ENCODE measurements at places on chromosomes 4 and X. TPM values are rescaled to one million over a fixed set of nuclear protein-coding genes. Genes with fewer than 3 reads are reported as not detected.

HERC5 gene
- total RNA-seq, result 9.2 TPM

DNA sequence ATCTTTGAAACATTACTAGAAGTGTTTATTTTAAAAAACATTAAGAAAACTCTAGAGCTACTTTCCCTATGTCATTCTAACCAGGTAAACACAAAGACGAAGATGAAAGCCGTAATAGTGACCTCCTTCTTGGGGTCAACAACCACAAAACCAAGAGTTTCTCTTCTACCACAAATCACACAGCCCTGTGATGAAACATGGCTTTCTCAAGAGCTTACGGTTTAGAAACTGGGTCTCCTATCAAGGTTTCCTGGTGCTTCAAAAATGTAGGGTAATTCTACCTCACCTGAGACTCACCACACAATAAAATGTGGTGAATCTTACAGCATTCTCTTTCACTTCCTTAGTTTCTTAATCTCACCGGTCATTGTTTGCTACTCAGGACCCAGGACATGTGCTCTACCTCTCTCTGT lies 50.9 kb downstream of the CORIN start:
- no peak overlapping the region for H3K27ac ChIP-seq
- no peak for DNase-seq
- no peak overlapping the region for H3K4me3 ChIP-seq
- no peaks in the 10 kb centered on the region for H3K36me3 ChIP-seq
- H3K27me3 ChIP-seq, result no peaks in the 10 kb centered on the region

DNA sequence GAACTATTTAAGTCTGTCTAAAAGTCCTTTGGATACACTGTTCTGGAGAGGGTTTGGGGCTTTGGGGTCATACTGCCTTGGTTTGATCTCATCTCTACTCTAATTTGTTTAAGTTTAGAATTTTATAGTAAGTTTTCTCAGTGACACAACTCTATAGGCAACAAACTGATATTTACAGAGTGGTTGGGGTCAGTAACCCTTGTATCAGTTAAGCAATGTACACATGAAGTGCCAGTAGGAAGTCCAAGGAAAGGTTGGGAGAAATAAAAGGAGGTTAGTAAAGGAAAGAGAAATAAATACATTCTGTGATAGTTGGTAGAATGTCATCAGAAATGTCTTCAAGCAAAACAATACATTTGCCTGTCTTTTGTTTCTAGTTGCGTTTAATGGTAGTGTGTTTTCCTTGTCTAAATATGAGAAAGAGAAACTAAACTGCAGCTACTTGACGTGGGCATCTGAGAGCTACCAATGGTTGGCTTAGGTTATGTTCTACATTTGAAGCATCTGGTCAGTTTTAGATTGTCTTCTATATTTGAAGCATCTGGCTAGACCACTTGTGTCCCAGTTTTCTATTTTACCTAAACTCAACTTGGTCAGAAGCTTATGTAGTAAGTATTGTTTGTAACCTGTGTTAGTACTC lies 6.9 kb downstream of the ATP7A start:
- H3K36me3 ChIP-seq, result no peaks in the 10 kb centered on the region
- H3K27ac ChIP-seq, result no peak overlapping the region
- DNase-seq, result no peak
- H3K4me1 ChIP-seq, result no peaks in the 10 kb centered on the region
- H3K4me3 ChIP-seq, result no peak overlapping the region

DNA sequence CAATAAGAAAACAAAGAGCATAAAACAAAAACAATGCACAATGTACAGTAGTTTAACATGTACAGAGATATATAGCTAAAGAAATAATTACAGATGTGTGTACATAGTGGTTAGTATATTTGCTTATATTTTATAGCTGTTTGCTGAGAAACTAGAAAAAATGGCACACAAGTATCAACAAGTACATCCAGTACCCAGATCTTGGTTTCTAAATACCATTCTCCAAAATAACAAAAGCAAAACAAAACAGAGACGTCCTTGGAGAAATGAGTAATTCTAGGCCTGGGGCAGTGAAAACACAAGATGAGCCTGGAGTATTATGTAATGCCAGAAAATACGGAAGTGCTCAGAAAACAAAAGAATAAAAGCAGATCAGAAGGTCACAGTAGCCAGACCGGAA lies 189.6 kb downstream of the TMEM47 start:
- H3K4me1 ChIP-seq, result no peaks in the 10 kb centered on the region
- no peak for DNase-seq
- no peaks in the 10 kb centered on the region for H3K36me3 ChIP-seq
- H3K27ac ChIP-seq, result no peak overlapping the region

All from tibial nerve (tissue), 4 donors.